ENCODE measurements at places on chromosomes 6 and 20. TPM values are rescaled to one million over a fixed set of nuclear protein-coding genes. Genes with fewer than 3 reads are reported as not detected.

The MAK gene
- total RNA-seq: 0.16 TPM

GRCh38 chr20:32325706-32326503 lies 32.2 kb upstream of the ASXL1 start:
- peak; percentile 85 for DNase-seq

DNA sequence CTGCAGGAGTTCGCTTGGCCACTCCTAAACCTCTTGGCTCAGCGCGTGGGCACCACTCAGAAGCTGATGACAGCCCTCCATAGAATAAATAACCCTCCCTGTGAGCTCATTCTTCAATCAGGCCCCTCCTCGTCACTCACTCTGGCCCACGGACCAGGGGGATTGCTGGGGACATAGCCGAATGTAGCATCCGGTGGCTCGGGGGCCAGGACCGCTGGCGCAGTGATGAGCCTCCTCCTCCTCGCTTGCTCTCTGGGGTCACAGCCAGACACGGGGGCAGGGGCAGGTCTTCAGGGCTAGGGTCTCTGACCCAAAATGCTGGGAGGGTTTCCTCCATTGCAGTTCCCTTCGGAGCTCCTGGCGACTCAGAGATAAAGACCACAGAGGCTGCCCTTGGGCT lies 79.9 kb downstream of the TFAP2C start:
- no peak for DNase-seq

- DNase-seq: peak; percentile 55
Measured at GRCh38 chr6:111642463-111643158, 36.9 kb upstream of the TRAF3IP2 start.

The DDO gene
- total RNA-seq: not detected

DNA sequence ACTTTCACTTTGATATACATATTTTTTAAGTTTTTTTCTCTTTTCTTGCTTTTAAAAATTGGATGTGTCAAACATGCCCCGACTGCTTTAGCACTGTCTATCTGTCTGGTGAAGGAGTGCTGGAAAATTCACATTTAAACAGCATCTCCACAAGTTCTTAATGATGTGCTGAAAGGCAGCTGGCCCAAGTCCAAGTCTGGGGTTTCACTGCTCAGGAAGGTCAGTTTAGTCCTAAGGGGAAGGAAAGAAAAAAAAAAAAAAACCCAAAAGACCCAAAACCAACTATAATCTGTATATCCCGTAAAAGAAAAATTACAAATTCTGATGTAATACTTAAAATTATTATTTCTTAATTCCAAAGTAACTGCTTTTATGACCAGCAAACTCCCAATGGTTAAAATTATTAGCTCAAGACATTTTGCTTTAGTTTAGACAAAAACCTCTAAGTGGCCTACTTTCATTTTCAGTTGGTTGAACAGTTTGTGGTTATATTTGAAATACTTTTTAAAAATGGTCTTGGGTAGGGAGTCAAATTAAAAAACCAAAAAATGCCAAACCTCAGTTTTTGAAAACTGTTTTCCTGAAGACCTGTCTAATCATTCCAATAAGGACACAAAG lies 79.5 kb upstream of the PREP start:
- DNase-seq: no peak

DNA sequence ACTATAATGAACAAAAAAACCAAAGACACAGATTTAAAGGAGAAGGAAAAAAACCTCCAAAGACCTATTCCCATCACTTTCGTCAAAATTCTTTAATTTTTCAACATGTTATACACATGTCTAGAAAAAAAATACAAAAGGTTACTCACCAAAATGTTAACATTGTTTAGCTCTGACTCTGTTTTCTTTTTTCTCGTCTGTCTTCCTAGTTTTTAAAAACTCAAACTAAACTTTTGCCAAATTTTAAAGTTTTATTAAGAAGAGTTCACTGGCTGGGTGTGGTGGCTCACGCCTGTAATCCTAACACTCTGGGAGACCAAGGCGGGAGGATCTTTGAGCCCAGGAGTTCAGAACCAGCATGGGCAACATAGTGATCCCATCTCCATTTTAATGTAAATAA lies 10.8 kb downstream of the MCUR1 start:
- no peak for DNase-seq

The RAET1L gene
- total RNA-seq: not detected

The SLC35F1 gene
- not detected for total RNA-seq
